ENCODE measurements at places on chromosomes 2 and 18. TPM values are rescaled to one million over a fixed set of nuclear protein-coding genes. Genes with fewer than 3 reads are reported as not detected.

The PLA2R1 gene
- 7.7 TPM for total RNA-seq

The DLGAP1 gene
- 1.5 TPM for total RNA-seq

The OTOS gene
- not detected for total RNA-seq

The MOGAT1 gene
- total RNA-seq: not detected

The KIF3C gene
- 8.4 TPM for total RNA-seq

The ASTL gene
- not detected for total RNA-seq

The ECEL1 gene
- total RNA-seq: not detected

The HOXD8 gene
- 10.0 TPM for total RNA-seq

The ATP8B1 gene
- total RNA-seq: 43.2 TPM

The SNTG2 gene
- not detected for total RNA-seq

The PDK1 gene
- 16.4 TPM for total RNA-seq

The SERTAD2 gene
- total RNA-seq: 14.5 TPM

The ADGRF3 gene
- 2.5 TPM for total RNA-seq

The CRACDL gene
- not detected for total RNA-seq

The RNF144A gene
- total RNA-seq: 6.8 TPM

The PROC gene
- total RNA-seq: not detected

The TMEM150A gene
- total RNA-seq: 9.6 TPM

The MROH2A gene
- total RNA-seq: not detected

The CCDC85A gene
- total RNA-seq: 0.73 TPM

The HOXD13 gene
- total RNA-seq: not detected

The FOXD4L1 gene
- not detected for total RNA-seq

The MPP4 gene
- total RNA-seq: 2.6 TPM

The TUBB8B gene
- total RNA-seq: not detected

The LCT gene
- not detected for total RNA-seq

The RGPD3 gene
- under 0.01 TPM for total RNA-seq

The SMIM21 gene
- total RNA-seq: not detected

The USP40 gene
- 22.0 TPM for total RNA-seq

The TMEM182 gene
- total RNA-seq: 0.73 TPM

The GPR45 gene
- total RNA-seq: not detected

The ABHD1 gene
- total RNA-seq: not detected

The PCARE gene
- not detected for total RNA-seq

The OR6B2 gene
- total RNA-seq: not detected

The TRIP12 gene
- total RNA-seq: 247 TPM

The ABCG8 gene
- total RNA-seq: not detected

The HSBP1L1 gene
- total RNA-seq: 3.3 TPM

The METTL21A gene
- 7.7 TPM for total RNA-seq

The SLC40A1 gene
- 0.73 TPM for total RNA-seq

The SLC38A11 gene
- total RNA-seq: not detected

The HOXD3 gene
- 2.2 TPM for total RNA-seq

The CD8A gene
- under 0.01 TPM for total RNA-seq

The ACVR1C gene
- not detected for total RNA-seq

The CENPA gene
- total RNA-seq: 16.0 TPM

The FBXO15 gene
- 0.37 TPM for total RNA-seq

The MSH2 gene
- 16.2 TPM for total RNA-seq

The NABP1 gene
- total RNA-seq: 63.2 TPM

The ERICH2 gene
- not detected for total RNA-seq

The IL37 gene
- total RNA-seq: not detected

The CDH2 gene
- 1.1 TPM for total RNA-seq

The LIMS1 gene
- 76.4 TPM for total RNA-seq

The KYNU gene
- 15.2 TPM for total RNA-seq

The CXCR2 gene
- not detected for total RNA-seq

The DYNAP gene
- total RNA-seq: not detected

The TRIM43 gene
- not detected for total RNA-seq

The ASPRV1 gene
- total RNA-seq: 0.20 TPM

The IL1F10 gene
- total RNA-seq: not detected

The FAM124B gene
- total RNA-seq: not detected

The ZNF396 gene
- 0.37 TPM for total RNA-seq

The KCNIP3 gene
- 3.1 TPM for total RNA-seq

The RIT2 gene
- not detected for total RNA-seq
